ENCODE measurements at places on chromosomes 11 and 22. TPM values are rescaled to one million over a fixed set of nuclear protein-coding genes. Genes with fewer than 3 reads are reported as not detected.

Gene FAM111B
- 96.3 TPM for polyA plus RNA-seq

- DNase-seq = no peak
These were observed 362.5 kb downstream of the TBC1D22A start for GRCh38 chr22:47124961-47125360.

- DNase-seq = no peak
These were observed 600.0 kb downstream of the BRD1 start for GRCh38 chr22:49227670-49228069.

GRCh38 chr11:46202149-46202548 is 75.3 kb upstream of the CREB3L1 start:
- DNase-seq = no peak
